Stimulated activated naive CD8-positive, alpha-beta T cell treated with anti-CD3 and anti-CD28 coated beads, Interleukin-15, amount 100 ng/mL, for 72 hours (primary cell): ENCODE measurements at places on chromosomes 7 and 10.
A peak's percentile ranks its signal among the peaks of the same experiment; 100 is the strongest.

DNA sequence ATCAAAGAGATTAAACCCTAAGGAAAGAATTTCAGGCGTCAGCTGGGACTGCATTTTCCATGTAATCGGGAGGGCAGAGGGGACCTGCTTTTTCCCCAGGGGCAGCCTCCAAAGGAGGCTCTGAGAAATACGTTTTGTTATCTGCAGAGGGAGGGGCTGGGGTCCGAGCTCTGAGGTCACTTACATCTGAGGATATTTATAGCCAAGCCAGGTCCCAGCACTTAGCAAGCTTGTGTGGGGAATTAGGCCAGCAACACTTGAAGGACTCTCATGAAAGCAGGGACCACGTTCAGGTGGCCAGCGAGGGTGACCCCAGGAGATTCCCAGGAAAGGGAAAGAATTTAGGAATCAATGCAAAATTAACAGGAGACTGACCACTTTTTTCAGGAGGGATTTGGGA is 20.6 kb upstream of the GDI2 start:
- DNase-seq = no peak

DNA sequence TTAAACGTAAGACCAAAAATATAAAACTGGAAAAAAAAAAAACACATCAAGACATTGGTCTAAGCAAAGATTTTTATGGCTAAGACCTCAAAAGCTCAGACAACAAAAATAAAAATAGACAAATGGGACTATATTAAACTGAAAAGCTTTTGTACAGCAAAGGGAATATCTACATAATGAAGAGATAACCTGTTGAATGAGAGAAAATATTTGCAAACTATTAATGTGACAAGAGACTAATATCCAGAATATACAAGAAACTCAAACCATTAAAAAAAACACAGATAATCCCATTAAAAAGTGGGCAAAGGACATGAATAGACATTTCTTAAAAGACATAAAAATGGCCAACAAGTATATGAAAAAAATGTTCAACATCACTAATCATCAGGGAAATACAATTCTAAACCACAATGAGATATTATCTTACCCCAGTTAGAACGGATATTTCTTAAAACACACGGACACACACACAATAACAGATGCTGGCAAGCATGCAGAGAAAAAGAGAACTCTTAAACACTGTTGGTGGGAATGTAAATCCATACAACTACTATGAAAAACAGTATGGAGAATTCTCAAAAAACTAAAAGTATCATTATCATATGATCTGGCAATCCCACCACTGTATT is 28.8 kb downstream of the CNOT4 start:
- DNase-seq = no peak

- no peak for DNase-seq
Observed at GRCh38 chr7:95323410-95324129, 762 bp downstream of the PON1 start.

- DNase-seq = no peak
Observed at GRCh38 chr7:13117103-13117502, 429.7 kb downstream of the ARL4A start.

- DNase-seq = no peak
Observed at GRCh38 chr10:128498378-128498730, 372.1 kb upstream of the MKI67 start.

DNA sequence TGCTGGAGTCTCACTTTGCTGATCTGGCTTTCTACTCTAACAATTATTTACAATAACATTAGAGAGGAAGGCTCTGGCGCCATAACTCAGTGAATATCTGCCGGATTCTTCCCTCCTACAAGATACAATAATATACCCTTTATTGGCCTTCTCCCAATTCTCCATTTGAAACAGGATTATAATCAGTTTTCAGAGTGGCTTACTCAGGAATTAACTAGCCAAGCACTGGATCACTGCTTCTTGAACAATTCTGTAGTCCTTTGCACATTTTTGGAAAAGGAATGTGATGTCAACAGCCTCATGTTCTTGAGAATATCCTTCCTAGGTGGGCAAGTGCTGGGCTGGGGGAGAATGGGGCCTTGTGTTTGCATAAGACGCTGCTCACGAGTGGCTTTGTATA is 125.9 kb downstream of the HIPK2 start:
- DNase-seq = no peak

DNA sequence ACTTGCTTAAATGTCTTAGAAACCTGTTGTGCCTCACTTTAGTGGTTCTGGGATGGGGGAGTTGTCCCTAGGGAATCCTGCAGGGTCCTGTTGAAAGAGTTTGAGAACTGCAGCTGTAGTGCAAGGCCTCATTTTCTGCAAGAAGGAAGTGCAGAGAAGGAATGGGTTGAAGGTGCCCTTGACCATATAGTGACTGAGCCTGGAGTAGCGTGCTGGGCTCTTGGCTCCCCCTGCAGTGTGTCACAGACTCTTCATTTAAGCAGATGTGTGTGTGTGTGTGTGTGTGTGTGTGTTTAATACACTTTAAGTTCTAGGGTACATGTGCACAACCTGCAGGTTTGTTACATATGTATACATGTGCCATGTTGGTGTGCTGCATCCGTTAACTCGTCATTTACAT is 92.2 kb downstream of the GRK5 start:
- DNase-seq = no peak

DNA sequence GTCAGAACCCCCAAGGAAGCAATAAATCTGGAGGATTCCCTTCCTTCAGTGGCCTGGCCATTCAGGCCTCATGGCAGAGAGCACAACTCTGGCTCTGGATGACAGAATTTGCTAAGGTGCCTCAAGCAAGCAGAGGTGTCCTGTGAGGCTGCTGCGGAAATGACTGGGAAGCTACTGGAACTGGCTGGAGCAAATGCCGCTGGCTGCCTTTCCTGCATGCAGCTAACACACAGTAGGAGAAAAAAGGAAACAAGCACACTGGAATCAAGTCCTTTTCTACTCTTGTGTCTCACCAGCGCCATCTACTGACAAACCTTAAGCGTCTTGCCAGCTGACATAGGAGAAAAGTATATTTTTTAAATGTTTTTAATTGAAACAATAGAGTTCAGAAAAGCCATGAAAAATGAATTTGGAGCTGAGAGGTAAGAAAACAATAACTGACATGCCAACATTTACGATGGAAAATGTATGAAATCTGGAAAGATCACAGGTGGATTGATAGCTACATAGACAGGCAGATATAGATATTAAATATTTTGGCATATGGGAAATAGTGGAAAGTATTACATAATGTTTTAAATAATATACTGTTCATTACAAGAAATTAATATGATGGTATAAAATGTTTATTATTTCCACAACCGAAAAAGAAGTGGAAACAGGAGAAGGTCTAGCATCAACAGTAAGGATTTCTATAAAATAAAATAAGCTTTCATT is 951.6 kb downstream of the ANKRD7 start:
- peak; percentile 13 for DNase-seq

DNA sequence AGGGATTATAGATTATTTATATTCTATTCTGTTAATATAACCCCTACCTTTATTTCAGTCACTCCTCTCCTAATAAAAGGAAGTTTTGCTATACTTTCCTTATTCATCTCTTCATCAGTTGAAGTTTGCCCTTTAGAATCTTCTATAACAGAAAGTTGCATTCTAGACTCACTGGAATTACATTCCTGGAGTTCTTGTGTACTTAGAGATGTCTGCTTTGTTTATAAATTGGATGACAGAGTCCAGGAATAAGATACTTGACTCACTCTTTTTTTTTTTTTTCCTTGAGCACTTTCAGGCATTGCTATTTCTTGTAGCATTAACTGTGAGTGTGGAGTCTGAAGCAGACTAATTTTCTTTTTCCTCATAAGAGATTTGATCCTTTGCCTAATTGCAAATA is 640.8 kb downstream of the XPNPEP1 start:
- DNase-seq = no peak

DNA sequence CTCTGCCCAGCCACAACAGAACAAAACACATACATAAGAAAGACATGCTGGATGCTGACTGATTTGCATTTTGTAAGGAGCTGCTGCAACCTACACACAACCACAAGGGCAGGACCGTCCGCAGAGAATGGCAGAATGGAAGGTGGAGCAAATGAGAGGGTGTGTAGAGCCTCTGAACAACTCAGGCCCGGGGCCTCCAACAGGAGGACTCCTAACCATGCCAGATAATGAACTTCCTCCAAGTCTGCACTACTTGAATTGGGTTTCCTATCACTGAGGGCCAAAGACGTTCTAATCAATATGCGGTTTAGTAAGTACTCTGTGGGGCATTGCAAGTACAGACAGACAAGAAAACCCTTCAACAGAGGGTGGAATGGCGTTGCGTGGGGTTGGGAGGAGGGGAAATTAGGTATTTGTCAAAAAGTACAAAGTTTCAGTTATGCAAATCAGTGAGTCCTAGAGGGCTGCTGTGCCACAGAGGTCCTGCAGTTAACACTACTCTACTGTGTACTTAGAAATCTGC is 14.6 kb downstream of the VOPP1 start:
- peak; percentile 56 for DNase-seq

- DNase-seq = no peak
Observed at GRCh38 chr10:35092851-35093250, 2.7 kb upstream of the CUL2 start.

DNA sequence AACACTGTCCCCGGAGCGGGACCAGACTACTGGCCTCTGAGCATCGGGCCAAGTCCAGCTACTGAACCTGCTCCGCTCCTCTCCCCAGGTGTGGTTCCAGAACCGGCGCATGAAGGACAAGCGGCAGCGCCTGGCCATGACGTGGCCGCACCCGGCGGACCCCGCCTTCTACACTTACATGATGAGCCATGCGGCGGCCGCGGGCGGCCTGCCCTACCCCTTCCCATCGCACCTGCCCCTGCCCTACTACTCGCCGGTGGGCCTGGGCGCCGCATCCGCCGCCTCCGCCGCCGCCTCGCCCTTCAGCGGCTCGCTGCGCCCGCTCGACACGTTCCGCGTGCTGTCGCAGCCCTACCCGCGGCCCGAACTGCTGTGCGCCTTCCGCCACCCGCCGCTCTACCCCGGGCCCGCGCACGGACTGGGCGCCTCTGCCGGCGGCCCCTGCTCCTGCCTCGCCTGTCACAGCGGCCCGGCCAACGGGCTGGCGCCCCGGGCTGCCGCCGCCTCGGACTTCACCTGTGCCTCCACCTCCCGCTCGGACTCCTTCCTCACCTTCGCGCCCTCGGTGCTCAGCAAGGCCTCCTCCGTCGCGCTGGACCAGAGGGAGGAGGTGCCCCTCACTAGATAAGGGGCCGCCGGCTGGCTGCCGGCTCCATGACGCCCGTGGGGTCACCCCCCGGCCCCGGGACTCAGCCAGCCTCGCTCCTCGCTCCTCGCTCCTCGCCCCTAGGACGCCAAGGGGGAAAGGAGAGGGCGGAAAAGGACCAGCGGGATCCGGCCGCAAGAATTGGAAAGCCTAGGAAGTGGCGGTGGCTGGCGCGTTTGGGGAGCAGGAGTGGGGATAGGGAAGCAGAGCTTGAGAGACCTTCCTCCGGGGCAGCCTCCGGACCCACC is 3.4 kb downstream of the EVX1 start:
- DNase-seq = no peak

GRCh38 chr10:26446258-26446657 is 8.1 kb downstream of the APBB1IP start:
- DNase-seq = peak; percentile 41

DNA sequence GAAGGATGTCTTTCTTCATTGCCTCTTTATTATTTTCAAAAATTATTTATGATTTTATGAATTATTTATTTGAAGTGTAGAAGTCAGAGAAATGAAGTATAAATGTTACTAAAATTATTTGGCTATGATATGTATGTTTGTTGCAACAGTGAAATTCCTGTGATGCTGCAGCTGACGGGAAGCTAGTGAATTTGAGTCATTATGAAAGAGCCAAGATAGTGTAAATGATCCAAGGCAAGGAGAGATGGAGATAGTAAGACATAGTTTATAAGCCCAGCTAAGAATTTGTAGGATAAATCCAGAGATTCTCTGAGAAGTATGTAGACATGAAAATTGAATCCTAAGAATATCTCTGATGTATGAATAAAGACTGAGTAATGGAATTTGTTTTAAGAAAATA is 30.8 kb downstream of the CASD1 start:
- no peak for DNase-seq

- no peak for DNase-seq
Observed at GRCh38 chr7:82098414-82098813, 328.6 kb upstream of the HGF start.

DNA sequence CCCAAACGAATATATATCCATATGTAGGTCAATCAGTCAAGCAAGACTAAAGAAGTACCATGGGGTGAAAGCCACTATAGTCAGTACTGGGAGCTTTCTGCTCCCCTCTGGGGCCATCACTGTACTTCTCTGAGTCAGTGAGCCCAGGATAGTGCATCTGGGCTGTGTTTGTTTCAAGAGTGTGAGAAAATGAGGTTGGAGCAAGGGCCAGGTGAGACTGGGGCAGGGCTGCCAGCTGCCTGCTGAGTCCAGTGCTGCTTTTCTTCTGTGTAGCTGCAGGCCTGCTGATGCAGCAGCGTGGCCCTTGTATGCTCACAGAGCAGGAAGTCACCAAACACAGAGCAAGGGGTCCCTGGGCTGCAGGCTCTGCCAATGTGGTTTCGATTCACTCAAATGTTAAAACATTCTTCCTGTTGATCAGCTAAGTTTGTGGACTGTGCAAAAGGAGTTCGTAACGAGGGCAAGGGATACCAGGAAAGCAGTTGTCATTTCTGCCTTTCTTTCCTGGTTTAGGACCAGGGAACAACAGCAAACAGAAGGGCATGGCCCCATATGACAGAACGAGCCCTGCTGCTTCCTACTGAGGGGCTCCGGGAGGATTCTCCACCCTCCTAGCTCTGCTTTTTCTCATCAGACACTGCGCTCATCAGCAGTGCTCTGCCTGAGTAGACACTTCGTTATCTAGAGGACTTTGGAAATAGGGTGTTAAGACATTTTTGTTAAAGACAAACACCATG is 65.4 kb upstream of the TNS3 start:
- peak; percentile 33 for DNase-seq

GRCh38 chr7:24778543-24779282 is 21.4 kb upstream of the GSDME start:
- no peak for DNase-seq
